ENCODE measurements at places on chromosomes 5 and 9.

DNA sequence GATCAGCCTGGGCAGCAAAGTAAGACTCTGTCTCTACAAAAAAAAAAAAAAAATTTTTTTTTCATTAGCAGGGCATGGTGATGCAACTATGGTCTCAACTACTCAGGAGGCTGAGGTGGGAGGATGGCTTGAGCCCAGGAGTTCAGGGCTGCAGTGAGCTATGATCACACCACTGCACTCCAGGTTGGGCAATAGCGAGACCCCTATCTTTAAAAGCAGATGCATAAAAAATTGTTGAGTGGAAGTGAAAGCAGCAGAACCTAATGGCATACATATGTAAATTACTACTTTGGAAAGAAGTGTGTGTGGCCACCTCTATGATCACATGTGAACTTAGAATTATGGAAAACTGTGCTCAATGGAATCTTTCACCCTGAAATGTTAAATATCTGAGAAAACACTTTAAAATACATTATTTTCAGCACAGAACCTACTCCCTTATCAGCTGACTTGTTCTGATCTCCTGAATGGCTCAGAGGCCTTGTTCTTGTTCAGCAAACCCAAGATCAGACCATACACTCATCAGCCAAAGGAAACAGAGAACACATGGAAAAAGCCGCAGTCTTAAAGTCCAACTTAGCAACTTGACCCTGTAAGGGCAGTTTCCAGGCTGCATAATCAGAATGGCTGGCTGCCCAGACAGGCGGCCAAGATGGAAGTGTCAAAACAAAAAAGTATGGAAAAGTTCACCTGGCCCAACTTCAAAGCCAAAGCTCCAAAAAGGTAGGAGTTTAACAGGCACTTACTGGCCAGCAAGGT lies 56.5 kb downstream of the SIL1 start:
- no peak for DNase-seq

DNA sequence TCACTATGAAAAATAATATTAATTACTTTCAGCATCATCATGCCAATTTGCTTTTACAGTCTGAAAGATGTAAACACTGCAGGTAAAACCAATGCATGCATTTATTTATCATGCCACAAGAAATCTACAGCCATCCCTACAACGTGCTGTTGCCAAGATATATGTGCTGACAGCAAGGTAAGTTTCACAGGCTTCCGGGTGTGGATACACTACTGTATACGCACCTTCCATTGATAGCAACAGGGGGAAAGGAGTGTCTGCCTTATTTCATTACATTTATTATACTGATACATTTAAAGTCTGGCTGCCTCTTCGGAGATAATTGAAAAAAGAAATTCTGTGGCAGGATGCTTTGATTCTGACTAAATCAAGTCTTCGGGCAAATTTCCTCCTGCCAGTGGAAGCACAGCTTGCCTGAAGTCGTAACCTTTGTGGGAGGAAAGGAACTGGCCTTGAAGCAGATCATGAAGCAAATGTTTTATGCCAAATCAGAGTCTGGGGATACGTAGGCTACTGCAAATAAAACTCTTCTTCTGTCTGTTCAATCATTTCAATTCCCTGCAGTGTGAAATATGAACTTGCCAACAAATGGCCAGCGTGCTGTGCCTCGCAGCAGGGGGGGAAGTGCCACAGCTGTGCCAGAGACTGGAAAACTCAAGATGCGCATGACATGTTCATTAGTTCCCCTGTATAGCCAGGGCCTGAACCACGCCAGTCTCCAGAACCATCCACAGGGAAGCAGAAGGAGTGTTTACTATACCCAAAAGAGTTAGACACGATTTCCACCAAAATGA lies 268.1 kb downstream of the EFNA5 start:
- no peak for DNase-seq

GRCh38 chr5:463952-464351 lies 21.0 kb downstream of the EXOC3 start:
- peak; percentile 84 for DNase-seq

DNA sequence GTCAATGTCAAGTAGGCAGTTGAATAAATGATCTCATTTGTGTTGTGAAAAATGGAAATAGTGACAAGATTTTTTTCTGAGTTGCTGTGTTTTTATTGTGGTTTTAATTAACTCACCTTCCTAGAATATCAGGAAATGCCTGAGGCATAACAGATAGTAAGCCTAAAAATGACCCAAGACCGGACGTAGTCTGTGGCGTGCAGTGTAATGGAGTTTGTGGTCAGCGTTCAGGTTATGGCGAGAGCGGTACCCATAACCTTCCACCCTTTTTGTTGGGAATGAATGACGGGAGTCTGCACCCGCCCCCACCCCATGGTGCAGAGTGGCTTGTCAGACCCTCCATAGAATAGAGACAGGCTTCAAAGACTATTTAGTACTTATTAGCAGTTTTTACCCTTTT lies 119.3 kb downstream of the GALNT10 start:
- no peak for DNase-seq

- no peak for DNase-seq
Measured at GRCh38 chr5:72152545-72152944, 45.3 kb downstream of the MAP1B start.

GRCh38 chr5:178839319-178839704 lies 20.4 kb upstream of the ZNF354B start:
- DNase-seq: peak; percentile 26

DNA sequence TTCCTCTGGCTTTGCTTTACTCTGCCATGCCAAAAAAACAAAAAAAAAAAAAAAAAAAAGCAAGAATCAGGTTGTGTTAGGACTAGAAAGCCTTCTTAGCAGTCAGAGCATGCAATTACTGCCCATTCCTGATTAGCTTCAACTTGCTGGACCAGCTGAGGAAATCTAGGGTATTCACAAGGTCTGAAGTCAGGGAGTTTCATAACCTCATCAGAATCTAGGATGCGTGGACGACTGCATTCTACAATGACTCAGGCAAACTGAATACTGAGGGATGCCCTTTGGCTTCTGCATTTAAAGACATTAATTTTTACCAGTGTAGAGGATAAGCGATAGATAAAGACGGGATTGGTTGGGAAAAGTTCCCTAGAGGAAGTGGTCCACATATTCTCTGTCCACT lies 39.2 kb upstream of the SHOC1 start:
- no peak for DNase-seq

- no peak for DNase-seq
Measured at GRCh38 chr5:35788724-35789123, 68.0 kb upstream of the IL7R start.

- DNase-seq: no peak
Measured at GRCh38 chr5:92567831-92568450, 1013.1 kb downstream of the NR2F1-AS1 start.

- DNase-seq: no peak
Measured at GRCh38 chr9:131836021-131836420, 96.1 kb upstream of the RAPGEF1 start.

DNA sequence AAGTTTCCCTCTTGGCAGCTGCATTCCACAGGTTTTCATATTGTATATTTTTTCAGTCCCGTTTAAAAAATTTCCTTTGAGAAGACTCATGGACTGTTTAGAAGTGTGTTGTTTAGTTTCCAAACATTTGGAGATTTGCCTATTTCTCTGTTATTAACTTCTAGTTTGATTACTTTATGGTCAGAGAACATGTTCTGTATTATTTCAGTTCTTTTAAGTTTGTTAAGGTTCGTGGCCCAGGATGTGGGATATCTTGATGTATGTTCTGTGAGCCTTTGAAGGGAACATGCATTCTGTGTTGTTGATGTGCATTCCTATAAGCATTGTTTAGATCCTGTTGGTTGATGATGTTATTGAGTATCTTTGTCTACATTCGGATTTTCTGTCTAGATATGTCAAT lies 153.6 kb downstream of the CACNA1B start:
- no peak for DNase-seq

- DNase-seq: no peak
Measured at GRCh38 chr5:179416114-179416822, 71.0 kb upstream of the ADAMTS2 start.

- no peak for DNase-seq
Measured at GRCh38 chr9:96080364-96080763, 204.9 kb downstream of the ERCC6L2 start.

DNA sequence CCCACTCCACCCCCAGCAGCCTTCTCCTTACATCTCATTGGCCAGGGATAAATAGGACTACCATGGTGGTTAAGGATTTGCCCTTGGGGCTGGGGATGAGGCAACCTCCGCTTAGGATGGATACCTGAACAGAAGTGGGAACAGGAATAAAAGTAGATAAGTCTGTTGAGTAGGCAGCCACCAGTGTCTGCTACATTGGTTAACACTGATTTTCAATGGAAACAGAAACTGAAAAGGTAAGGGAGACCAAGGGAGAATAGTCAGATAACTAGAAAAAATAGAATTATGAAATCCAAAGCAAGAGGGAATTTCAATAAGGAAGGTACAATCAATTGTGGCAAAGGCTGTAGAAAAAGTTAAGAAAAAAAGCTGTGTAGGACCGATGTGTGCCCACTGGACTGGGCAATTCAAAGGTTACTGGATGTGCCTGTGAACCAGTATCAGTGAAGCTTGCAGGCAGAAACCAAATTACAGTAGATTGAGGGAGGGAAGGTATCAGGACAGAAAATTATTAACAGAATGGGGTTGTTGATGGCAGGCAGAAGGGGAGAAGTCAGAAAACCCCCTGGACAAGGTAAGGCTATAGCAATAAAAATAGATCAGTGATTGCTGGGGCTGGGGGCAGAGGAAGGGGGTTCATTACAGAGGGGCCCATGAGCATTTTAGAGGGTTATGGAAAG lies 48.7 kb downstream of the DNAJC21 start:
- no peak for DNase-seq

DNA sequence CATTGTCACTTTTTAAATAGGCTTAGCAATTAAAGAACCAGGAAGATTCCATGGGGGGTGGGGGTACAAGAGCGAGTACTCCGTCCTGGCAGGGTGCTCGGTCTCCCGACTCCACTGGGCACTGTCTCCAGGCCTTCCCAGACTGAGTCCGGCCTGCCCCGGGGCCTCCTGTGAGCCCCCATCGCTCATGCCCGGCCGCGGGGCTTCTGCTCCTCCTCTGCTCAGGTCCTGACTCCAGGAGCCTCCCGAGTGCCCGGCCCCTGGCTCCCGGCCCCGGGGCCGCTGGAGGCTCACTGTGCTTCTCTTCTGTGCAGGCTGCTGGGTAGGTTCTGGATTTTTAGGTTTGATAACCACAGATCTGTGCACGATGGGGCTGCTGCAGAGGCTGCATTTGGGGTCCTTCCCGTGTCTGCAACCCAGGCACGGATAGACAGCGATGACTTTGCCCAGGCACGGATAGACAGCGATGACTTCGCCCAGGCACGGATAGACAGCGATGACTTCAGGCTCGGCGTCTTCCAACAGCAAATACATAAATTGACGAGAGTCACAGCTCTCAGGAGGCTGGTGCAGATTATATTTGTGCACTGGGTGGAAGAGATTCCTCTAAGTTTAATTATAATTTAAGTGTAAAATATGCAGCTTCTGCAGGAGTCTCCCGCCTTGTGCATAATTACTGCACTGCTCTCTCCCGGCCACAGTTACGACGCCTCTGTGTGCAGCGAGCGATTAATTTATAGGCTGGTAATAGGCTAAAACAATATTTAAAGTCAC lies 74.8 kb upstream of the RXRA start:
- no peak for DNase-seq

DNA sequence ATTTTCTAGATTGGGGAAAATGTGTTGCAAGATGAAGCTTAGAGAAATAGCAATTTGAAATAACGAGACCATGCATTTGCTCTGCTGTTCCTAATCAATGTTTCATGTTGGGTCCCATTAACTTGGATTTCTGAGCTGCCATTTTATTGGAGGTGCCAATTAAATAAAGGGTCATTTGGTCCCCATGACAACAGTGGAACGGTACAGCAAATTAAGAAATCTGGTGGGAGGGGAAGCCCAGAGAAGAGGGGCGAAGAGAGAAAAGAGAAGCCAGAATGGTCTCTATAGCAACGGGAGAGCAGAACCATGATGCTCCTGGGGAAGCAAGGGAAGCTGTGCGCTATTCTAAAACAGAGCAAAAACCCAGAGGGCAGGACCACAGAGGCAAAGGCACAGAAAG lies 120.2 kb downstream of the ENTREP1 start:
- DNase-seq: no peak

DNA sequence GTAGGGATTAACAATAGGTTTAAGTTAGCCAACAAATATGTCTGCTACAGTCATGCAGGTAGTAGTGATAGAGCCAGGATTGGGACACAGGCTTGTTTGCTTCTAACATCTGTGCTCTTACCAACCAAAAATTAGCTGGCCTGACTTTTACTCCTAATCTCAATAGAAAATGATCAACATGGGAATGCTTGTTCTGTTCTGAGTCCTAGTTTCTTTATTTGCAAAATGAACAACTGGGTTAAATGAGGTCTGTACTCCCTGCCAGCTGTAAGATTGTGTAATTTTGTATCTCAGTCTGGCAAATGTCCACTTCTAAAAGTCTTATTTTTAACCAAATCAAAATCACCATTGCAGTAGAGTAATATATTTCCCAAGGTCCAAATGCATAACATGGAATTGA lies 216.8 kb downstream of the NMUR2 start:
- DNase-seq: no peak

- DNase-seq: no peak
Measured at GRCh38 chr5:131787736-131788135, 9.1 kb downstream of the FNIP1 start.

DNA sequence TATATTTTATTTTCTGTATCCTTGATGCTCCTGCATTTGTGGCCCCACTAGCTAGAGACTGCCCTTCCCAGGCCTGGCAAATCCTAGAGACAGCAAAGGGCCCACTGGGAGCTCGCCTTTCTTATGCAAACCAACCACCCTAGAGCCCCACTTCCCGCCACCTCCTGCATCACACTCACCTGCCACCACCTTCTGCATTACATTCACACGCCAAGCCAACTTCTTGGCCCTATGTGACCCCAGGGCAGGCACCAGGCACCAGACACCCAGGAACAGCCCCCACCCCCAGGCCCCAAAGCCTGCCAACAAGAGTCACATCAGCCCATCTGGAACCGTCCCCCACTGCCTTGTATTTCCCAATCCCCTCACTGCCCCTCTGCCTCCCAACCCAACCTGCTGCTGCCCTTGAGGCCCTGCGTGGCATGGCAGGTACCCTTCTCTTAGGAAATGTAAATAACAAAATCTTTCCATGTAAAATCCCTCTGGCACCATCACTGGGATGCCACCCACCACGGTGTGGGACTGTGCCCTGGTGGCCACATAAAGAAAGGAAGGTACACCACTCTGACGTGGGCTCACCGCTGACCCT lies 22.0 kb downstream of the ROR2 start:
- no peak for DNase-seq

Data from CD4-positive, alpha-beta T cell (primary cell).